ENCODE measurements at places on chromosomes 6 and 20.

DNA sequence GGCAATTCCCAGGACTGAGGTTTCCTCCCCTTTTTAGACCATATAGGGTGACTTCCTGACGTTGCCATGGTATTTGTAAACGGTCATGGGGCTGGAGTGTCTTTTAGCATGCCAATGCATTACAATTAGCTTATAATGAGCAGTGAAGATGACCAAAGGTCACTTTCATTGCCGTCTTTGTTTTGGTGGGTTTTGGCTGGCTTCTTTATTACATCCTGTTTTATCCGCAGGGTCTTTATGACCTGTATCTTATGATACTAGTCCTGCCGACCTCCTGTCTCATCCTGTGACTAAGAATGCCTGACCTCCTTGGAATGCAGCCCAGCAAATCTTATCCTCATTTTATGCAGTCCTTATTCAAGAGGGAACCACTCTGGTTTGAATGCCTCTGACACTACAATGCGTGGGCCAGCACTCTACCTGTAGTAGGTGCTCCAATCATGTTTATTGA, 190.1 kb downstream of the KCNQ5 start:
- DNase-seq = no peak

- no peak for DNase-seq
These were observed 77.4 kb downstream of the PRDM1 start for GRCh38 chr6:106163446-106163965.

DNA sequence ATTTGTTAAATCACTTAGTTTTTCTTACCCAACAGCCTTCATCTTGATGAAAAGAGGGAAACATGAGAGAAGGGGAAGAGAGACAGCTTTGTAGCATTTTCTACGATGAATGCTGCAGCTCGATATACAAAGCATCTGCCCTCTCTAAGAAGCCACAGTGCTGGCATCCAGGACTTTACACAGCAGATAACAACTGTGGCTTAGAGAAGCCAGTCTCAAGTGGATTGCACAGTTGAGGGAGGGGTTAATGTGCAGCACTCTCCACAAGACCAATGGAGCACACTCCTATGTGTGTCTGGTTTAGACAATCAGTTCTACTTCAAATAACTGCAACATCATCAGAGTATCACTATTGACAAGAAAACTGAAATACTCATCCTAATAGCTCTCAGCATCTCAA, 5.8 kb downstream of the C6orf120 start:
- DNase-seq = no peak

GRCh38 chr6:5941188-5941587, 65.5 kb downstream of the NRN1 start:
- no peak for DNase-seq

- DNase-seq = no peak
These were observed 542.6 kb downstream of the HDGFL1 start for GRCh38 chr6:23111984-23112383.

DNA sequence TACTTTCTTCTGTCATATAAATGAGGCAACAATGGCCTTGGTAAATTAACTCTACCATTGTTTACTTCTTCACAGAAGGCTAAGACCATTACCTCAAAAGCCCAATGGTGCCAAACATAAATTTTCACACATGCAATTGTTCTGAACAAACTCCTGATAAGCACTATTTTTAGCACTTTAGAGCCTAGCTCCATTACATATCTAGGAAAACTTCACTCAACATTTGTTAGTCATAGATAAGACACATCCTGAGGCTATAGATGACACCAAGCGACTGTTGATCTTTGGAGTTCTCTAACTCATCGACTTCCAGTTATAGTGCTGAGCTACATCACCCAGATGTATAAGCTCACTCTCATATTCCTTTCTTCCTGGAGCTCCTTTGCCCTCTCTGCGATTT, 245.9 kb downstream of the EYS start:
- no peak for DNase-seq
